ENCODE measurements at places on chromosomes 3 and 15. TPM values are rescaled to one million over a fixed set of nuclear protein-coding genes. Genes with fewer than 3 reads are reported as not detected.

- no peak for DNase-seq
These were observed 70.4 kb downstream of the THSD4 start for GRCh38 chr15:71185706-71186105.

- no peak for DNase-seq
These were observed 5.4 kb downstream of the ZBTB47 start for GRCh38 chr3:42658771-42659390.

GRCh38 chr3:55487381-55488241 is 505 bp upstream of the WNT5A start:
- DNase-seq: no peak

GRCh38 chr3:100775669-100776068 is 66.4 kb downstream of the TFG start:
- DNase-seq: no peak

GRCh38 chr3:105332961-105333360 is 33.7 kb upstream of the ALCAM start:
- no peak for DNase-seq

DNA sequence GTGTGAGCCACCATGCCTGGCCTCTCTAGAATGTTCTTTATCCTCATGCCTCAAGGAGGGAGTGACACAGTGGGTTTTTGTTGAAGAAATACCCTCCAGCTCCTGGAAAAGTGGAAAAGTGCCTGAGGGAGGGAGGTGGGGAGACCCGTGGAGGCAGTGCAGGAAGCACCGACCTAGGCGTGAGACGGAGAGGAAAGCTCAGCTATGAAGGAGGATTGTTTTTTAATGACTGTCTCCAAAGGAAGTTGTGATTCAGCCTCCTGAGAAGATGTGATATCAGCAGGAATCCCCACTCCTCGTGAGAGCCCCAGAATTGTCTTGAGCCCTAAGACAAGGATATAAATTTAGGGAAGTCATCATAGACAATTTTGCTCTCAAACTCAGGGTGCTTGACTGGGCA is 21.7 kb downstream of the RPLP1 start:
- no peak for DNase-seq

GRCh38 chr3:151096716-151097115 is 11.3 kb downstream of the MED12L start:
- DNase-seq: no peak

MEGF11 gene
- not detected for total RNA-seq

FAM131A gene
- 44.6 TPM for total RNA-seq
